ENCODE measurements at places on chromosomes 1 and 21.

DNA sequence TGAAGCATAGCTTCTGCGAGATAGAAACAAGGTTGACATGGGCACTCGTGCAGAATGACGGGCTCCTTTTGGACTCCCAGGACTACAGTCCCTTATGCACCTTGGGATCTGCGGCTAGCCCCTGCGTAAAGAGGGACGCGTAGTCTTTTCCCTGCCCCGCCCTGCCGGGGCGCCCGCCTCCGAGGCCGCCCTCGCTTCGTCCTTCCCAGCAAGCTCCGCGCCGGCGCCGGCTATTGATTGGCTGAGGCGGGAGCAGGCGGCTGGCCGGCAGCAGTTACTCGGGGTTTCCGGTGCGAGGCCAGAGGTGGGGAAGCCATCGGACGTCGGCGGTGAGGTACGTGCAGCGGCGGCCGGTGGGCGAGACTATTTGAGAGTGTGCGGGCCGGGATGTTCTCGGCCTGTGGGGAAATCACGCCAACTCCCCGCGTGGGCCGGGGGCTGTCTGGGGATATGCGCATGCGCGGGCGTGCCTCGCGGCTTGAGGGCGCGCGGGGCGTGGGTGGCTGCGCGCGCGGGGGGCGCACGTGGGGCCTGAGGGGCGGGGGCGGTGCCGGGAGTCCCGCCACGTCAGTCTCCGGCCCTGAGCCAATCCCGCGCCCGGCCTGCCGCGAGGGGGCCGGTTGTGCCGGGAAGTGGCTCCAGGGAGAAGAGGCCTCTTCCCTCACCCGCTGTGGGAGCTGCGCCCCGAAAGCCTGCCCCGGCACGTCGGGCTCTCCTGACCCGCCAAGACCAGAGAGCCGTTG, at the start of gene TXLNA:
TXLNA (plus strand) TSS at position 233 of the 743 bp plus-strand sequence. CDS start 671 bp downstream, outside the sequence.
- DNase-seq: peak; percentile 89

DNA sequence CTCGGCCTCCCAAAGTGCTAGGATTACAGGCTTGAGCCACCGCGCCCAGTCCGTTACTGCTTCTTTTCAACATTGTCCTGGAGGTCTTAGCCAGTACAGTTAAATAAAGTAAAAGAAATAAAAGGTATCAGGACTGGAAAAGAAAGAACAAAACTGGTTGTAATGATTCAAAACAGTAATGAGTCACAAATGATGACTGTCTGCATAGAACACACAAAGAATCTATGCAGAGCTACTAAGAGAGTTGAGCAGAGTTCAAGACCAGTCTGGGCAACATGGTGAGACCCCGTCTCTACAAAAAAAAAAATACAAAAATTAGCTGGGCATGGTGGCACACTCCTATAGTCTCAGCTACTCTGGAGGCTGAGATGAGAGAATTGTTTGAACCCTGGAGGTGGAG, 23.4 kb downstream of the BCAR3 start:
- DNase-seq: no peak

GRCh38 chr1:183648042-183648441, 5.1 kb downstream of the APOBEC4 start:
- no peak for DNase-seq

- DNase-seq: peak; percentile 70
These were observed 22.8 kb downstream of the LHX4 start for GRCh38 chr1:180252638-180253536.

DNA sequence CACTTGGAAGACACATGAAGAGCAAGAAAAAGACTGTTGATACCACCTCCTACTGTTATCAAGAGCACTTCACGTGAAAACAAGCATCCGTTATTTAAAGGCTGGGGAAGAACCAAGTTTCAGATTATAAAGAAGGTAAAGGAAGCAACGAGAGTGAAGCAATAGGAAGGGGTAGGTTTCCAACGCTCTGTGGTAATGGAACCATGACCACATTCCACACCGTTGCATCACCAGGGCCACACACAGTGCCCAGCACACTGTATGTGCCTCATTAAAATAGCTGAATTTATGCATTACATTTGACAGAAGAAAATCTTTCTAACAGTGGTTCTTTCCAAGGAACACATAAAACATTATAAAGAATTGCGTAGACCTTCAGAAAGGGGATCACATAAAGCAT, 435.8 kb downstream of the MRPL39 start:
- no peak for DNase-seq

DNA sequence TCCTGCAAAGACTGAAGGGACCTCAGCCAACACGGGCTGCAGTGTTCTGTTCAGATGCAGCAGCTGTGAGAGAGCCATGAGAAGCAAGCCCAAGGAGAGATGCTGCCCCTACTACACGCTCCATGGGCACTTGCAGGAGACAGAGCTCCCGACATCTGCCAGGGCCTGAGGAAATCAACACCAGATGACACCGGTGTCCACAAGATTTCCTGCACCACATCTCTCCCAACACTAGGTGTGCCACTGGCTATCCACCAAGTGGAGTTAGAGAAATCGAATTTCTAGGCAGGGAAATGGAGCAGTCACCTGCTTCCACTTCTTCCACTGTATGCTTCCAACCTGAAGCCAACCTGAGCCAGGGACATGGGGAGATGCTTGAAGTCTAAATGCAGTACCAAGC, 445.3 kb downstream of the RWDD3 start:
- DNase-seq: no peak

- no peak for DNase-seq
These were observed 141.3 kb upstream of the NCAM2 start for GRCh38 chr21:20856926-20857325.

GRCh38 chr1:5911871-5912271, 80.4 kb downstream of the NPHP4 start:
- no peak for DNase-seq

DNA sequence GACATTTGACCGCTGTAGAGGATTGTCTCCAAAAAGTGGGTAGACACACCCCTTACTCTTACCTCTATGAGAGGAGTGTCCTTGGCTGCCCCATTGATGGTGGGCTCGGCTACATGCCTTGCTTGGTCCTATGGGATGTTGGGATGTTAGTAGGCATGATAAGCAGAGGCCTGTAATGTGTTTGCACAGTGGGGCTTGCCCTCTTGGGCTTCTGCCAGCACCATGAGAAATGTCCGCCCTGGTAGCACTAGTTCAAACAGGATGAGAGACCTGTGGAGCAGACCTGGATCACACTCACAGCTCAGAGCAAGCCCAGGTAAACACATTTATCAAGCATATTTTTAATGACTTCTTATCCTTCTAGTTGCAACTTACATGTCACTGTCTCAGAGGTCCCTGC, 54.2 kb downstream of the SH3GLB1 start:
- no peak for DNase-seq

- no peak for DNase-seq
These were observed 19.7 kb upstream of the CCDC27 start for GRCh38 chr1:3732434-3733093.

GRCh38 chr1:61245696-61246400, 163.5 kb downstream of the NFIA start:
- no peak for DNase-seq

DNA sequence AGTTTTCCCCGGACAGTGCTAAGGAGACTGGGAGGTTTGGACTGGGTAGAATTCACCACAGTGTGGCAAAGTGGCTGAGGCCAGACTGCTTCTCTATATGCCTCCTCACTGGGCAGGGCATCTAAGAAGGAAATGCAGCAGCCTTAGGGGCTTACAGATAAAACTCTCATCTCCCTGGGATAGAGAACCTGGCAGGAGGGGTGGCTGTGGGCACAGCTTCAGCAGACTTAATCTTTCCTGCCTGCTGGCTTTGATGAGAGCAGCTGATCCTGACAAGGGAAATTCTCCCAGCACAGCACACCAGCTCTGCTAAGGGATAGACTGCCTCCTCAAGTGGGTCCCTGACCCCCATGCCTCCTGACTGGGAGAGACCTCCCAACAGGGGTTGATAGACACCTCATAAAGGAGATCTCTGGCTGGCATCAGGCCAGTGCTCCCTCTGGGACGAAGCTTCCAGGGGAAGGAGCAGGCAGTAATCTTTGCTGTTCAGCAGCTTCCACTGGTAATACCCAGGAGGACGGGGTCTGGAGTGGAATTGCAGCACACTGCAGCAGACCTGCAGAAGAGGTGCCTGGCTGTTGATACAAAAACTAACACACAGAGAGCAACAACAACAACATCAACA, 25.2 kb downstream of the KIFAP3 start:
- DNase-seq: no peak

- DNase-seq: no peak
These were observed 19.0 kb downstream of the CRYZ start for GRCh38 chr1:74713849-74714248.

DNA sequence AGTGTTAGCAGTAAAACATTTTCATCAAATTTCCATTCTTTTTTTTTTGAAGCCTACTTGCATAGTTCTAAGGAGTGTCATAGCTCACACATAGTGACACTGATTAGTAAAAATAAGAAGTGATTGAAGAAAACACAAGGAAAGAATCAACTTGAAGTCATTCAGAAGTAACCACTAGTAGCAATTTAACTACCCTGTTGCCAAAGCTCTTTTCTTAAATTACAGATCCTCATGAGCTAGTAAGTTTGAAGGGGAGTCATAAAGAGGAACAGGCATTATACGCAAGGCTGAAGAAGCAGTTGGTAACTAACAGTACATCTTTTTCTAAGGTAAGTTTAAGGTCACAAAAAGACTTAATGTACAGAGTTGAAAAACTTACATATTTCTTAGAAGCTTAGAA, 332.2 kb downstream of the CHRM3 start:
- no peak for DNase-seq

DNA sequence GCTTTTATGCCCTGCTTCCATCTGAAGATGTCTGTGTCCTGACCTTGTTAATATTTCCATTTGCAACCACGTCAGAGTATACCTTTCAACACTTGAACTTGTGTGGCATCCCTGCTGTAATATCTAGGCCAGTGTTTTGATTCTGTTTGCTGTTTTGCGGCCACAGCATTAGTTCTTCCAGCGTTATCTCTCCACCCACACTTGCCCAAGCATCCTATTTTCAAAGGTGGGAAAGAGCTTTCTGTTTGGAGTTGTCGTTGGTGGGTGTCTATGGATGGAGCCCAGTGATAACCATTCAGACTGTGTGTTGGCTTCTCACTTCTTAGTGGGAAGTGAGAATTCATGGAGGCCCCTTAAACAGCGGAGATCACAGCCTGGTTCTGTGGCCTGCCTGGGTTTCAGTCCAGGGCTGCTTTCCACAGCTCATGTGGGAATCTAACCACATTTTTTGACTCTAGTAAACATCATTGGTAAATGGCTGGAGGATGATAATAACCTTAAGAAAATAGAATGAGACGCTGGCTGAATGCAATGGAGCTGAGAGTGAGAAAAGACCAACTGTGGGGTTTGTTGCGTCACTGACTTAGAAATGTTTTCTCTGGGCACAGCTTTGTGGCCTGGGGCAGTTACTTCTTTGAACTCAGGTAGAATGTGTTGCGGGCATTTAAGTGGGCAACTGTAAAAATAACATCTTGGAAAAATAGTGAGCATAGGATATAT, 7.6 kb downstream of the TENT5C start:
- DNase-seq: no peak

DNA sequence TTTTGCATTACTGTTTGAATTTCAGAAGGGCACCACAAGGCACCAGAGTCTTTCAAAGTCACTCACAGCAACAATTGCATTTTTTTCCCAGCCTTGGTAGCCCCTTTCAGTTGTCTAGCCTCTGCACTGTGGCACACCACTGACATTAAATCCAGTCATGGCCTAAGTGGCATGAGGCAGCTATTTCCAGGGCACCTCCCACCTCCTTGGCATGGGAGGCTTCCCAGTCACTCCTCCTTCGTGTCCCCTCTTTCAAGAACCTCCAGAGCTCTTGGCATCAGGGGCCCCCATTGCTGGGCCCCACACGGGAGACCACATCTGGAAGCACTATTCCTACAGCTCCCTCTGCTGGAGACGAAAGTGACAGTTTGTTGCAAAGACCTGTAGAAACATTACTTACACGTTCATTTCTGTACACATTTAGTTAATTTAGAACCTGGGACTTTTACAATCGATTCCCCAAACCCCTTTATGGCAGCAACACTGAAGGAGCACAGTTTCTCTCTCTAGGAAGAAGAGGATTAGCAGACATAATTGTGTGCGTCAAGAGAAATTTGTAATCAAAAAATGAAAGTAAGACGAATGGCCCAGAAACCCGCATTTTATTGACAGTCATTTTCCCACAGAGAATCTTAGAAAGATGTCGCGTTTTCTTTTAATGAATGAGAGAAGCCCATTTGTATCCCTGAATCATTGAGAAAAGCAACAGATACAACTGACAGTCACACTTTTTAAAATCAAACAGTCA, 5.7 kb upstream of the CHD5 start:
- DNase-seq: no peak

- no peak for DNase-seq
These were observed 37.3 kb downstream of the OLFM3 start for GRCh38 chr1:101959456-101959855.

- no peak for DNase-seq
These were observed 32.9 kb downstream of the FAM78B start for GRCh38 chr1:166133857-166134256.

GRCh38 chr1:162212713-162213112, 143.2 kb downstream of the NOS1AP start:
- DNase-seq: no peak

- DNase-seq: no peak
These were observed 126.4 kb downstream of the HMGB4 start for GRCh38 chr1:33990281-33990680.

DNA sequence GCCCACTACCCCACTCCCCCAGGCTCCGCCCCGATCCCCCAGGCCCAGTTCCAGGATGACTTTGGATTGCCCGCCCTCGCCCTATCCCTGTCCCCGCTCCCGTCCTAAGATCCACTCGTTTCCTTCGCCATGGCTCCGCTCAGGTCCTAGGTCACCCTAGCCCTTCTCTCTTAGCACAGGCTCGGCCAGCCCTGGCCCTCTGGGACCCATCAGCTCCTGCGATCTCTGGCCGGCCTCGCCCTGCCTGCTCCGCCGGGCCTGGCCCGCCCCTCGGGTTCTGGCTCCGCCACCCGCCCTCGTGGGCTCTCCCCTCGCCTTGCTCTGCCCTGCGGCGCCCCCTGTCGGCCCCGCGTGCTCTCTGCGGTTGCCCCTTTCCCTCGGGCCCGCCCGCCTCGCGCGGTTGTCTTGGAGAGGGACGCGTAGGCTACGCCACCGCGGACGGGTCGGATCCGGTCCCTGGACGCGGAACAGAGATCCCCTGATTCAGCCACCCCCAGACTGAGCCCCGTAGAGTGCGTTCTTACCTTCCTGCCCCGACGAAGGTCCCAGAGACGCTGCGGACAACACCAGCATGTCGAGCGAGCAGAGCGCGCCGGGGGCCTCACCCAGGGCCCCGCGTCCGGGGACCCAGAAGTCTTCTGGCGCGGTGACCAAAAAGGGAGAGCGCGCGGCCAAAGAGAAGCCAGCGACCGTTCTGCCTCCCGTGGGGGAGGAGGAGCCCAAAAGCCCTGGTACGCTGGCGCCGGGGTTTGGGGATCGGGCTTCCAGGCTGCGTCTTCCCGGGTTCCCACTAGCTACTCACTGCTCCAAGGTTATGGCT, at the start of gene LRRC71:
LRRC71 (plus strand) TSS at position 400 of the 820 bp plus-strand sequence; CDS start at position 572, 172 bp downstream.
- DNase-seq: peak; percentile 64

Data from activated CD4-positive, CD25-positive, alpha-beta regulatory T cell treated with anti-CD3 and anti-CD28 coated beads, Interleukin-2, amount 50 U/mL, for 72 hours (primary cell).